ENCODE measurements at places on chromosomes 3 and 15. TPM values are rescaled to one million over a fixed set of nuclear protein-coding genes. Genes with fewer than 3 reads are reported as not detected.

- DNase-seq = no peak
These were observed 252.0 kb downstream of the CACNA2D3 start for GRCh38 chr3:54374214-54374852.

- DNase-seq = no peak
These were observed 127.4 kb upstream of the FAM3D start for GRCh38 chr3:58793938-58794337.

GRCh38 chr3:122930063-122930997, 97.2 kb downstream of the SEMA5B start:
- DNase-seq = no peak

- no peak for DNase-seq
These were observed 273.2 kb upstream of the RGMA start for GRCh38 chr15:93362203-93362602.

- peak; percentile 11 for DNase-seq
These were observed 81.0 kb upstream of the BNC1 start for GRCh38 chr15:83365370-83365938.

DNA sequence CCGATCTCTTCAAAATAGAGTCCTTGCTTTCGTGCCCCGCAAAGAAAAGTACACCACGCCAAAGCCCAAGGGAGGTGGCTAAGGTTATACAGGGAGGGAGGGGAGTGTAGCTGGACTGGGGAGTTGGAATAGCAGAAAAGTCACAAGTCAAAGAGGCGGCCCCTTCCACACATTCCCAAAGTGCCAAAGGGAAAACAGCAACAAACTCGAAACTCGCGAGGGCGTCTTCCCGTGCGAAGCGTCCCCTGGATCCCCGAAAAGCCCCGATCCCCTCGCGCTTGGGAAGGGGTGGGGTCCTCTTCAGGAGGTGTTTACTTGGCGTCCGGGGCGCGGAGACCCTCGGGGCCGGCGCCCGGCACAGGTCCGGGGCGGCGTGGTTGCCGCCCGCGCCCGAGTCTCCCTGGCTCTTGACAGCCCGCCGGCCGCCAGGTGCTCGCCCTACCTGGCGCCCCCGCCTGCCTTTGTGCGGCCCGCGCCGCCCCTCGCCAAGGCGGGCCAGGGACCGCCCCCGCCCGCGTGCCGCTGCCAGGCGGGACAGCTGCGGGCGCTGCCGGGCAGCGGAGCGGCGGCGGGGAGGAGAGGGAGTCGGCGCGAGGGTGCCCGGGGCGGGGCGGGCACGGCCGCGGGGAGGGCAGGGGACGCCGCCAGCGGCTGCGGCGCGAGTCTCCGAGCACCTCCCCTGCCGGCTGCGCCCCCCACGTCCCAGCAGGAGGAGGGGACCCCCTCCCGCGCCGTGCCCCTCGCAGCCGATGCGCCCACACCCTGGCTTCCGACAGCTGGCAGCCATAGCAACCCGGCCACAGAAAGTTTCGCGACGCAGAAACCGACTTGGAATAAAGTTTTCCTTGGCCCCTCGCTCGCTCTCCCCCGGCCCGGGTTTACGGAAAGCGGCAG, 966 bp downstream of the MYO1E start:
- peak; percentile 8 for DNase-seq

DNA sequence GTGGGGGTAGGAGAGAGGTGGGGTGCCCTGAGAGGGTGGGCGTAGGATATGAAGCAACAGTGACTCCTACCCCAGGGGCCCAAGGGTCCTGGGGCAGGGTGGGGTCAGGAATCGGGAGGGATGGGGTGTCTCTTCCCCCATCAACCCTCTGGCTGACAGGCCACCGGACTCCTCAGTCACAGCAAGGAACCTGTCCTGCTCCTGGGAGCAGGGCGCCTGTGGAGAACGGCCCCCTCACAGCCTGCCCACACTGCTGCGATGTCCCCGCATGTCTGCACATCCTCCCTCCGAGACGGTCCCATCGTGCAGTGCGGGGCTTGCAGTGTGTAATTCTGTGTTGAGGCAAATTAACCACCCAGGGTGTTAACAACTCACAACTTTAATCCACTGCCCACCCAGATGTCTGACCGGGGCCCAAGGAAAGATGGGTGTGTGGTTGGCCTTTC, 2.7 kb downstream of the TM4SF19 start:
- no peak for DNase-seq

DNA sequence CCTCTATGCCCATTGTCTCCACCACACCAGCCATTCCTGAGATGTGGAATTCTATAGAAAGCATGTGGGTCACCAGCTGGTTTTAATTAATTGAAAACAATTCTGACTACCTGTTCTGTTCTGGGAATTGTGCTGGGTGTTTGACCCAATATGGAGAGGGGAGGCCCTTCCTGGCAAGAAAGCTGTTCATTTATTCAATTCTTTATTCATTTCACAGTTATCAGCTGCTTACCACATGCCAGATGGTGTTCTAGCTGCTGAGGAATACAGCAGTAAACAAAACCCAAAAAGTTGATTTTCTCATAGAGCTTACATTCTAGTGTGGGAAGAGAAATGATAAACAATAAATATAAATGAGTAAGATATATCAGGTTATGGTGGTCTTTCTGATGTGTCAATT, 296.1 kb upstream of the RASGRP1 start:
- DNase-seq = no peak

DNA sequence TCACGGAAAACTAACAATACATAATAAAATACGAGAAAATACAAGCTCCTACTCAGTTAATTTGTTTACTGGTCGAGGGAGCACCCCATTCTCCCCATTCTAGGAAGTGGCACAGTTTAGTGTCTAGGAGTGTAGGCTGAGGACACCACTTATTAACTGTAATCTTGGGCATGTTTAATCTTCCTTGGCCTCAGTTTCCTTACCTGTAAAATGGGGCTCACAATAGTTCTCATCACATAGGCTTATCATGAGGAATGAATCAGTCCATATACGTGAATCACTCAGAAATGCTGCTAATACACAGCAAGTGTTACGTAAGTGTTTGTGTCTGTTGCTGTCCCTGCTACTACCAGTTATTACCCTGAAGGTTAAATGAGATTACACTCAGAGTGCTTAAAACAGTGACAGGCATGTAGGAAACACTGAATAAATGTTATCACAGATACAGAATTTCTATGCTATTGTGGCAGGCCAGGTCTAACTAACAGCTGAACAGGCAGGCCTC, 210.2 kb downstream of the OSBPL10 start:
- DNase-seq = no peak

DNA sequence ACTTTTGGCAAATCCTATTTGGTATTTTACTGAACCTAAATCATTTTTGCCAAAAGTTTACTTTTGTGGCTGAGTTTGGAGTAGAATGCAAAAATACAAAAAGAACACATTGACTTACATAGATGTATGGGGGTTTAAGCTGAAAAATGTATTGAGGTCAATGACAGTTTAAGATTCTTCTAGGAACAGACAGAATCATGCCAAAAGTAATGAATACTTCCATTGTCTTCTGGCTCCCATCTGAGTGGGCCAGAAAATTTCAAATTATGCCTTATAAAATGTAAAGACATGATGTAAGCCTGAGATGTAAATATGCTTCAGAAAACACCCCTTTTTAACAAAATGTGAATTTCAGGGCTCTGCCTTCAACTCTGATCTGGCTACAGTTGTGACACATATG, 375.1 kb upstream of the DPH6 start:
- no peak for DNase-seq

- no peak for DNase-seq
These were observed 221.0 kb upstream of the TPM1 start for GRCh38 chr15:62821384-62822131.

- no peak for DNase-seq
These were observed 123.9 kb upstream of the GRM7 start for GRCh38 chr3:6736836-6737629.

GRCh38 chr3:126531051-126531330, 7.0 kb downstream of the CHST13 start:
- DNase-seq = no peak

DNA sequence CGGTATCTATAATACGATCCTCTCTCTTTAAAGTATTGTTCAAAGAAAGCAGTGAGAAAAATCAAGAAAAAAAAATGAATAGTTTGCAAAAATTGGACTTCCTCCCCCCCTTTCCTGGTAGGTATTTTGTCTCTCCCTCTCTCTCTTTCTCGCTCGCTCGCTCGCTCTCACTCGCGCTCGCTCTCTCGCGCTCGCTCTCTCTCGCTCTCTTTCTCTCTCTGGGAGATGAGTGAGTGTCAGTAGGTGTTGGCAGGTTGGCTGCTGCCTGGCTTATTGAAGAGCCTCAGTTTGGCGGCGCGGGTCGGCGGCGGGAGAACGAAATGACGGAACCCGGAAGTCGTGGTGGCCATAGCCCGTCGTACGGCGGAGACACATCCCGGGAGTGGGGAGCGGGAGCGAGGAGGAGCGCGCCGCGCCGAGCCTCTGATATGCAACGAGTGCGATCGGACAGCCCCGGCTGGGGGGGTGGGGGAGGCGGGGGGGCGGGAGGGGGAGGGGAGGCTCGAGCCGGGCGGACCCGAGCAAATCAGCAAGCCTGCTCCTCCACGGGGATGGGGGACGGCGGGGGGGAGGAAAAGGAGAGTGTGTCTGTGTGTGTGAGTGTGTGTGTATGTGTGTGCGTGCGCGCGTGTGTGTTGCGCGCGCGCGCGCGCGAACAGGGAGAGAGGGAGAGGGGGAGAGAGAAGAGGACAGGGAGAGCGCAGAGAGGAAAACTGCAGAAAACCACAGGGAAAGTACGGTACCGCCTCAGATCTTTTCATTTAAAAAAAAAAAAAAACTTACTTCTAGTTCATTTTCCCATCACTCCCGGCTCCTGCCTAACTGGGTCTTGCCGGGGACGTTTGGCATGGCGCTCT, at the start of gene MEIS2:
TSS of gene MEIS2 (minus strand) at position 441 of the 857 bp plus-strand sequence. CDS start 1,083 bp downstream, outside the sequence.
- DNase-seq = peak; percentile 97

DNA sequence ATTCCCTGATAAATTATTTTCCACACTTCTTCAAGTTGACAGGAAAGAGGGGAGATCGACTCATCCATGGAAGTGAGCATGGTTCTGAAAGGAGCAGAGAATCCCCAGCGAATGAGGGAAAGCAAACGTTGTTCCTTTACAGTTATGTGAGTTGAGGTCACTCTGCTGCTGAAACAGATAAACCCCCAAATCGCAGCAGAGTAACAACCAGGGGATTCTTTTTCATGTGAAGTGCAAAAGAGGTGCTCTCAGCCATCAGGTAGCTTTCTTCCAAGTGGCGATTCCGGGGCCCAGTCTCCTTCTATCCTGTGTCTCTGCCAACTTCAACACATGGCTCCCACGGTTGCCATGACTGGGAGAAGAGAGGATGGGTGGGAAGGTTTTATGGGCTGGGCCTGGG, 28.2 kb downstream of the MEX3B start:
- DNase-seq = no peak

GRCh38 chr15:97683831-97684230, 276.7 kb upstream of the ARRDC4 start:
- DNase-seq = no peak

- DNase-seq = peak; percentile 18
These were observed 1.9 kb downstream of the DMXL2 start for GRCh38 chr15:51620641-51621040.

- no peak for DNase-seq
These were observed 103.7 kb upstream of the MNS1 start for GRCh38 chr15:56568466-56569167.

DNA sequence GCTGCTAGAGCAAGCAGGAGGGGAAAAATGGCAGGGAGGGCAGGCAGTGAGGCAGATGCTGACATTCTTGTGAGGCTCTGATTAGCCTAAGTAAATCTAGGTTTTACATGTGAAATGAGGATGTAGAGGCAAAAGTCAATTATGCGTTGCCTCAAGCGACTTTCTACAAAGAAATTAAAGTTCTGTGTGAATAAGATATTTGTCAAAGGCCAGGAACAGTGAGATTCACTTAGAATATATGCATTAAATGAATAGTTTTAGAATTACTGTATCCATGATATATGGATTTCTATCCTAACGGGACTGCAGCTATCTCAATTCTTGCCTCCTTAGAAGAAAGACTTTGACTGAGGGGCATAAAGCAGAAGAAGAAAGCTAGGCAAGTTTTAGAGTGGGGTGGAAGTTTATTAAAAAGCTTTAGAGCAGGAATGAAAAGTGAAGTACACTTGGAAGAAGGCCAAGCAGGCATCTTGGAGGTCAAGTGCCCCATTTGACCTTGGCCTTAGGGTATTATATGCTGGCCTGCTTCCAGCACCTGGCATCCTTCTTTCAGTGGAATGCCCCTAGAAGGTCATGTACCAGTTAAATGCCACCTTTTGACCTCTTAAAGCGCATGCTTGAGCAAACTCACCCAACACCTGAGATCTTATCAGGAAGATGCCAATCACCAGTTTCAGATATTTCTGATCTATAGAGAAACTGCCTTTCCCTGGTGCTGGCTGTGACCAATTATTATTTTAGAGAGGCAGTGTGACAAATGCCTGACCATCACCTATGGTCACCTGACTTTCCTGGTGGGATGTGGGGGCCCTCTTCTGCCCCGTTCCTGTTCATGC, 38.2 kb downstream of the OSTN start:
- no peak for DNase-seq

DNA sequence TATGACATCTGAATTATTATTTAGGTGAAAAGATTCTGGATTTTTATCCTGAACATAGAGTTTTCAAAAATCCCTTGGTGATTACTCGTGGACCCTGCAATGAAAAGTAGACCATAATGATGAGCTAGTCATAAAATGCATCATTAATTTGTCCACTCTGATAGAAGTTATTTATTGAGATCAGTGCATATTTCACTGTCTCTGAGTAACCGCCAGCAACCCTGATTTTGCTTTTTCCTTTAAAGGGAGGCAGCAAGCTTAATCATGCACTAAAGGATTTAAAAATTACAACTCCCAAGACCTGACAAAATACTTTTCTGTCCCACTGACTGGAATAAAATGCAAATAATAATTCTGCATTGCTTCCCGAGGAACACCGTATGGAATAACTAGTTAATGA, 259.6 kb upstream of the DPPA4 start:
- no peak for DNase-seq

C3orf62 gene
- 4.5 TPM for total RNA-seq

SLC51A gene
- total RNA-seq = 0.33 TPM

GPR15 gene
- total RNA-seq = not detected

ANKRD34C gene
- 0.28 TPM for total RNA-seq

PAQR5 gene
- total RNA-seq = 9.3 TPM

SPINK8 gene
- total RNA-seq = not detected

SYNPR gene
- total RNA-seq = 83.5 TPM

C15orf62 gene
- total RNA-seq = 0.17 TPM

ANKUB1 gene
- total RNA-seq = 1.8 TPM

CADPS gene
- 79.7 TPM for total RNA-seq

HHLA2 gene
- total RNA-seq = 0.22 TPM

PODXL2 gene
- total RNA-seq = 102 TPM

FBXO40 gene
- total RNA-seq = 0.10 TPM

CHRM5 gene
- total RNA-seq = 2.3 TPM
